ENCODE measurements at places on chromosomes 6 and 20.
A peak's percentile ranks its signal among the peaks of the same experiment; 100 is the strongest.

GRCh38 chr20:36919715-36920333, 31.7 kb downstream of the SAMHD1 start:
- peak; percentile 70 for DNase-seq

DNA sequence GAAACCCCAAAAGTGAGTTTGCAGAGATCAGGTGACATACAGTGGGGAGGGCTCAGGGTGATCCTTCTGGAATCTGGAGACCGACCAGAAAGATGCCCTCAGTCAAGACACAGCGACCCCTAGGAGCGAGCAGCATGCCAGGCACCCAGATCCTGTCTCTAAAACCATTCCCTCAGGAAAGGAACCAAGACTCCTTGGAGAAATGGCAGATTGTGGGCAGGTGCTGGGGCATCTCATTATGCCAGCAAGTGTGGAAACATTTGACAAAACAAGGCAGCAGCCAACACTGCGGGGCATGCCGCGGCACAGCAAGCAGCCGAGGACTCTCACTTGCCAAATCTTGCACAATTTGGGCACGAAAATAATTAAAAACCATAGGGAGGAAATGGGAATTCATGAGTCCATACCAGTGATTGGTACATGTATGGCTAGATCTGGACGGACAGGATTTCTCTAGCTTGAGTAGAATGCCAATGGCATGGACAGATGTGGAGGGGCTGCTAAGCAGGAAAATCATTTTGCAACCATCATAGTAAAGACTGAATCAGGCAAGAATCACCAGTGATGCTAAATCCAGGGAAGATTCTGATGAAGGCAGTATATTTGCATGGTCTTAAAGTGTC, 76.9 kb downstream of the GINS1 start:
- DNase-seq, result no peak

DNA sequence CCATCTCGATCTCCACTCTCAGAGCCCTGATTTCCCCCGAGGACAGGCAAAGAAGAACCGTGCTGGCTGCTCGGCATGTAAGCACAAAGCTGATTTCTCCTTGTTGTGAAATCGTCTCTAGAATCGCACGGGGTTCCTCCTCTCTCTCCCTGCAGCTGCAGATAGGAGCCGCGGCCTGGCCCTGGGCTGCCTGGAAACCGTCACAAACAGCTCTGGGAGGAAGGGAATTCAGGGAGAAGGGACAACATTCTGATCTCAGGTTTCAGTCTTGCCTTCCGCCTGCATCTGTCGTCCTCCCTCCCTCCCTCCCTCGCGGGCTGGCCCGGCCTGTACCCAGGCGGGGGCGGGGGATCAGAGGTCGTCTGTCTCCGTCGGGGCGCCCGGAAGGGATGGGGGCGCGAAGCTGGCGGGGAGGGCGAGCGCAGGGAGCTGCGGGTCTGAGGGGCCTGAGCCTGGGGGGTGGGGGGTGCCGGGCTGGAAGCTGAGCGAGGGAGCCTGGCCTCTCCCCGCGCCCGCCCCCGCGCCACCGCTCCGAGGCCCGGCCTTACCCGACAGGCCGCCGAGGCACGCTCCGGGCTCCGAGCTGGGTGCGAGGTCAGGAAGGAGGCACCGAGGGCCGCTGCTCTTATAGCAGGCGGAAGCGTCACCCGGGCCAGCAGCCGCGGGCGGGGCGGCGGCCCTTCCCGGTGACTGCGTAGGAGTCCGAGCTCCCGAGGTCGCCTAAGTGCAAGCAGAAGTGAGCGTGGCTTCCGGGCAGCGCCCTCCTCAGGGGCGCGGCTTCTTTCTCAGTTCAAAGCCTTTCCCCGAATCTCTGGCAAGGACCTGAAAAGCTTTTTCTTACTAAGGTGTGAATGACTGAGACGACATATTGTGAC, at the start of gene SERPINB1:
Gene SERPINB1 (minus strand): TSS at position 600 of the 875 bp plus-strand sequence. CDS start 1,277 bp downstream, outside the sequence.
- DNase-seq, result peak; percentile 99

GRCh38 chr20:22430154-22430745, 154.1 kb downstream of the FOXA2 start:
- no peak for DNase-seq

DNA sequence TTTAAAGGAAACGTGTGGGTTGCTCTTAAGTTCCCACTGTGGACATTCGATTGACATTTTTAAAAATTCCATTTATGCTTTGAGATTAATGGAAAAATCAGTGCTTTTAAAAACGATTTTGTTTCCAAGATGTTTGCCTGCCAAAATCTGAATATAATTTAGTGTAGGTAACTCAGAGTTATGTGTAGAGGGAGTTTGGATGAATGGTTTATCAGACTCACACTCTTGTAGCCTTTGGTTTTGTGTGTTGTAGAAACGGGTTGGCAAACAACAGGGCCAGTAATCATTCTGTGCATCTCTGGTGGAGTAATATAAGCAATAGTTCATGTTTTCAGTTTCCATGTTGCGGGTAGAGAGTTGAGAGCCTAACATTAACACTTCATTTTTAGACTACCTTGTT, 140.6 kb downstream of the RPS12 start:
- DNase-seq, result no peak

DNA sequence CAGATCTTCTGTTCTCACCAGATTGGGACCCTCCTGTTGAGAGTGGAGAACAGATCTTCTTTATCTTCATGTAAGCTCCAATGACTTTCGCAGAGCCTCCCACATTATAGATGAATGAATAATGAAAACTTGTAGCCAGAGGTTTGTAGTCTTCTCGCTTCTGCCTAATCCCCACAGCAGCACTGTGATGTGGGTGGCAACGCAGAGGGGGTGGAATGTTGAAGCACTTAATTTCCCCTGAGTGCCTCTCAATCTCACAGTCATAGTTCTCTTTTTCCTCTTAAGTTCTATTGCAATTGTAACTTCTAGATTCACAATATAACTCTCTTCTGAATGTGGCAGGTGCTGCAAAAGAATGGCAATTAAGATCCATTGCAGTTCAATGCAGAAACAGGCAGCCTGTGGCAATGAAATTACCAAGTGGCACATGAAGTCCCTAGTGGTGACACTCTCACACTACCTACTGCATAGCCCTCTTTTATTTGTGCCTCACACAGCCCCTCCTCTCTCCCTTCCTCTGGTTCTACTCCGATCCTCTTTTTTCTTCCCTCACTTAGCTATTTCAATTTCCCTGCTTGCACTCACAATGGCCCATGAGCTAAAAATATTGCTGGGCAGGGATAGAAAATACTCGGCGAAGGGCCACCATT, 281.9 kb downstream of the UBE3D start:
- DNase-seq, result no peak

DNA sequence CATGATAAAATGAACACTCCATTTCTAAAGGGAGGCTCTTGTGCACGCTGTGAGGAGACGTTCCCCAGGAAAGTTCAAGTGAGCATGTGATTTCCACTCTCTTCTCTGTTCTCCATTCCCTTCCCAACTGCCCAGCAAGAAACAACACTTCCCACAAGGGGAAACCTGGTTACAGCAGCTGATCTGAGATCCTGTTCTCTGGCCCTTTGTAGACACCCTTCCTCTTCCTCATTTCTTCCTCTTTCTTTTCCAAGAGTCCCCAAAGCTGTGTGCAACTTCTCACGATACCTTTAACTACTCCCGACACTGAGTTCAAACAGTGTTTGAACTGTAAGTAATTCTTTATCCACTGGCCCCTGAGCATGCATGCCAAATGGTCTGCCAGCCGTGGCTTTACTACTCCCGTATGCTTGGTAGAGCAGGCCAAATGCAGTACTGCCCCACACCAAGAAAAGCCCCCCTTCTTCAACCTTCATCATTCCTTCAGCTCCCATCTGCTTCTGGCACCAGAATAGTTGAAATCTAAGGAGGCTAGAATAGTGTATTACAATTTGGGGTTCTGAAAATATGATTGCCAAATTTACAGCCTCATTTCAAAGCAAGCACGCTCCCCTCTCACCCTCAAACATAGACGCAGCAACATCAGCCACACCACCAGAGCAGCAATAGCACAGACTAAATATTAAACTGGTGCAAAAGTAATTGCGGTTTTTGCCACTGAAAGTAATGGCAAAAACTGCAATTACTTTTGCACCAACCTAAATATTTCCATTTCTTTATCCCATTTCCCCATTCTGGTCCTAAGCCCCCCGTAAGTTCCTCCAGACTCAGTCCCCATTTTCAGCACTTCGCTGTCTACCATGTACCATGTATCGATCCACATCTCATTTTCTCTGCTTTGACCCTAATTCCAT, 4.3 kb downstream of the HLA-DMB start:
- peak; percentile 80 for DNase-seq

GRCh38 chr20:59567585-59568508, 36.5 kb upstream of the PHACTR3 start:
- no peak for DNase-seq

- DNase-seq, result no peak
These were observed 59.0 kb upstream of the TPD52L1 start for GRCh38 chr6:125094563-125094962.

- DNase-seq, result no peak
These were observed 1.3 kb downstream of the SUPT3H start for GRCh38 chr6:45376310-45377042.

DNA sequence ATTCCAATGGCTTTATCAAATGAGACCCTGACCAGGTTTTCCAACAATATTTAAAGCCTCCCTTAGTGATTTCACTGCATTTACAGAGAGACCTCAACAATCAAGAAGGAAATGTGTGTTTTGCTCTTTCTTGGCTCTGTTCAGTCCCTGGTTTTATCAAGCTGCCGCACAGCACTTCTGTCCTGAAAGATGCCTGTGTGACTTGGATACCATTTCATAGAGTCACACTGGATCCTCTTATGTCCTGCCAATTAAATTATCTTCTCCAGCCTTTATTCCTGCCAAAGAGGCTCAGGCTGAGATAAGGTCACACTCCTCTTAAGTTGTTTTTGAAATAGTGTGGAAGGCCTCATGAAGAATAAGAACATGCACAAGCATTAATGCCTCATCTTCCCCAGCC, 197.0 kb upstream of the RNF217 start:
- DNase-seq, result no peak

DNA sequence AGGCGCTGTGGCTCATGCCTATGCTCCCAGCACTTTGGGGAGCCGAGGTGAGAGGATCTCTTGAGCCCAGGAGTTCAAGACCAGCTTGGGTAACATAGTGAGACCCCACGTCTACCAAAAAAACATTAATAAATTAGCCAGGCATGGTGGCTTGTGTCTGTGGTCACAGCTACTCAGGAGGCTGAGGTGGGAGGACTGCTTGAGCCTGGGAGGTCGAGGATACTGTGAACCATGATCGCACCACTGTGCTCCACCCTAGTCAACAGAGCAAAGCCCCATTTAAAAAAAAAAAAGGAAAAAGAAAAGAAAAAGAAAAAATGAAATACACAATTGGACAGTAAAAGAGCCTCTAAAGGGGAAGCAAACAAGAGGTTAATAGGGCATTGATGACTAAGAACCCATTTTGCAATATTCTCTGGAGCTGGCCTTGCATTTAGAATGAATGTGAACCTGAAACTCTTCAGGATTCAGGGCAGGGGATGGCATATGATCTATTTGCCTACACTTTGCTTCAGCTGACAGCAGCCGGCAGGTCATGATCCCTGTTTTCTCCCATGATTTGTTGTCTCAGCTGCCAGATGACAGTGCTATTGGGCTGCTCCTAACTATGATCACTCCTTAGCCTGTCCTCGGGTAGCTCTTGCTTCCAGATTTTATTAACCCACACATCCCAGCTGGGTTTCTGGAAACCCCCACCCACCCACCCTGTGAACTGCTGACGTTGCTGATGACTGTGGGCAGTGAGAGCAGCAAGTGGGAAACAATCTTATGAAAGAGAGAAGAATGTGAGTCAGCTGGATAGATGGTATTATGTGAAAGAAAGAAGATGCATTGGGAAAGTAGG, 83.8 kb upstream of the ELOVL5 start:
- DNase-seq, result peak; percentile 96

DNA sequence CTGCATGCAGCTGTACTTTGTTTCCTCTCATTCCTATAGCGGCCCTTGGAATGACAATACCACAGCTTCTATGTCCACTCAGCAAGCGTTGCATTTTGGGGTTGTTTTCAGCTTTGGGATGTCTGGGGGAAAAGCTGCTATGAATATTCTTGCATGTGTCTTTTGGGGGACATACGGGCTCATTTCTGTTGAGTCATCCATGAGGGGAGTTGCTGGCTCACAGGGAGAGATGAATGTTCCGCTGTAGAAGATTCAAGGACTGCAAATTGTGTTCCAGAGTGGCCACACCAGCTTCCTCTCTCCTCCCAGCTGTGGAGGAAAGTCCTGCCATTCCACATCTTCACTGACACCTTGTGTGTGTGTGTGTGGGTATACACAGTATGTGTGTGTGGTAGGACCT, 43.3 kb downstream of the TGM2 start:
- no peak for DNase-seq

- no peak for DNase-seq
These were observed 19.8 kb downstream of the GMPR start for GRCh38 chr6:16257999-16258708.

DNA sequence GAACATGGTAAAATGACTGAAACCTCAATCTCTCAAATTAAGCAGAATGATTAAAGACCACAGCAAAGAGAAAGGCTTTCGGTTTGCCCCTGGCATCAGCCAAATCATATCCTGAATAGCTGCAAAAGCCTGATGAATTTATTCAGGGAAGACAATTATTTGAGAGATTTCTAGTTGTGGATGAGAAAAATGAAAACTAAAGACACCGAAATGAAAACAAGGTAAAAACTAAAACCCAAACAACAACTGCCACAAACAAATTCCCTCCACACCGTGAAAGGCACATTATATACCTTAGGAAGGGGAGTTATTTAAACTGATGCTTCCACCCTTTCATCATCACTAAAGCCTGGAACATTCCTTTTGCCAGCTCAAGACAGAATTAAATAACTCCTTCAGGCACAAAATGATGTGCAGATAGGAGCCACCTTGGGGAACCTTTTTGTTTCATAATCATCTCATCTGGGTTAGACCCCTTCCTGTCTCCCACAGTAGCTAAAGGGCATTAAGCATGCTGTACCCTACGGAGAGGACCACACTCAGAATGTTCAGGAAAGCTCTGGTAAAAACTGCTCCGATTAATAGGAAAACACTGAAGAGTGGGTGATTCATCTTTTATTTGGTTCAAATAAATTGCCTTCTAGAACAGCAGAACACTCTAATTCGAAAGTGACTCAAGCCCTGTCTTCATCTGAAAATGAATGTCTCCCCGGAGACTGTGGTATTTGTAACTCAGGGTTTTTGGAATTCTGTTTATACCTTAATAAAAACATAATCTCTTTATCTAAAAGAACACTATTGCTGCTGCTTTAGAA, 9.1 kb upstream of the ANKRD60 start:
- DNase-seq, result no peak

- DNase-seq, result no peak
These were observed 104.0 kb downstream of the CD2AP start for GRCh38 chr6:47581591-47581990.

GRCh38 chr20:38184101-38184500, 19.0 kb upstream of the TGM2 start:
- DNase-seq, result no peak

GRCh38 chr6:43009124-43009523, 4.6 kb downstream of the MEA1 start:
- peak; percentile 39 for DNase-seq

GRCh38 chr6:53344969-53345368, 3.8 kb downstream of the ELOVL5 start:
- no peak for DNase-seq

DNA sequence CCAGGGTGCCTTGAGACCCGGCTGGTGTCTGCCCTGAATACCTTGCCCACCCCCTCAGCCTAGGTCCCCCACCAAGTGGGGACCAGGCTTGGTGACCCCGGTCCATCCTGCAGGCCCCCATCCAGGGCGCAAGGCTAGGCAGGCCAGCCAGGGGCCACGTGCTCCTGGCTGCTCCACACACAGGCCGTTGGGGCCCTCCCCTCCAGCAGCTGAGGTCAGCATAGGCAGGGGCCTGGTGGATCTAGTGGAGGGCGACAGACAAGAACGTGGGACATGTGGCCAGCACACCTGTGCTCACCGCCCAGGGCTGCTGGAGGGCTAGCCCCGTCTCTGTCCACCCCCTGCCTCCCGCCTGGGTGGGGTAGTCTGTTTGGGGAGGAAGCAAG, 7.5 kb upstream of the HRH3 start:
- no peak for DNase-seq

Measured in suppressor macrophage (primary cell).